Hindlimb muscle (tissue), 1 donor: ENCODE measurements at places on chromosomes 5 and 9. TPM values are rescaled to one million over a fixed set of nuclear protein-coding genes. Genes with fewer than 3 reads are reported as not detected.

The NUTM2G gene
- 1.6 TPM for polyA plus RNA-seq

The SAXO1 gene
- 0.06 TPM for polyA plus RNA-seq

The INSYN2B gene
- polyA plus RNA-seq: 0.19 TPM

The NPR3 gene
- polyA plus RNA-seq: 12.0 TPM

The TAF11L10 gene
- polyA plus RNA-seq: not detected

The PCDH1 gene
- 18.8 TPM for polyA plus RNA-seq

The FOXD4L6 gene
- not detected for polyA plus RNA-seq

The SLC25A2 gene
- not detected for polyA plus RNA-seq

The GFI1B gene
- 0.56 TPM for polyA plus RNA-seq

The BRINP1 gene
- 0.12 TPM for polyA plus RNA-seq

The HRH2 gene
- 0.94 TPM for polyA plus RNA-seq

The CACFD1 gene
- 18.5 TPM for polyA plus RNA-seq

- peak; percentile 91 for DNase-seq
Measured at GRCh38 chr9:121278477-121279261, 10.7 kb downstream of the GSN start.

GRCh38 chr9:136055715-136056545 lies 39.2 kb downstream of the NACC2 start:
- no peak for DNase-seq

DNA sequence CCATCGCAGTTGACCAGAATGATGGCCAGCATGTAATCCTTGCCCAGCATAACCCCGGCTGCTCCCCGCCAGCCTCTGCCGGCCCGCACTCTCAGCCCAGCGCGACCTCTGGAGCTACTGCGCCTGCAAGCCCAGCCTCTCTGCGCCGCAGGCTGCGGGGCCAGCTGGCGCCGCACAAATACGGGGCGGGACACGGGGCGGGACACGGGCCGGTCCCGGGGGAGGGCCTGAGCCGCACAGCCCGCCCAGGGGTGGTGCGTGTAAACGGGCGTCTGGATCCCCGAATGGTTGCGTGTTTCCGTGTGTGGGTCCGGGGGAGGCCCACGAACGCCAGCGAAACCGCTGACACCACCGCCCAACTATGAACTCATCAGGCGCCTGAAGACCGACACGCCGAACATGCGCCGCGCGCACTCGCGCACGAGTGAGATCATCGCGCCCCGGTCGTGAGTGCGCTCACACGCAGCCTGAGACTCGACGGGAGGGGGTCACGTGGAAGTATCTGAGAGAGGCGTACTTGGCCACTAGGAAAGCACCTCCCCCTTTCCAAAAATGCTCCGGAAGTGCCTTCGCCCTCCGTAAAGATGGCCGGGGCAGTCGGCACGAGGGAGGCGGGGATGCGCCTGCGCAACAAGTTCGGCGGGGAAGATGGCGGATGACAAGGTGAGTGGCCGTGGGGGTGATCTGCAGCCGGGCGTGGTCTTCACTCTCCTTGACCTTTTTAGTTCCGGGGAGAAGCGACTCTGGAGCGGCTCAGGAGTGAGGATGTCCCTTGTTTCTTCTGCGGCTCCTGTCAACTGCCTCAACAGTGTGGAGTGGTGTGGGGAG lies at the start of the genes APBB3 and SLC35A4:
APBB3 (minus strand) TSS at position 403 of the 828 bp plus-strand sequence; CDS start at position 50, 353 bp downstream.
SLC35A4 (plus strand) TSS at position 633 of the 828 bp plus-strand sequence. CDS start 2,342 bp downstream, outside the sequence.
- DNase-seq: peak; percentile 98

GRCh38 chr5:113985505-113985904 lies 376.4 kb upstream of the KCNN2 start:
- no peak for DNase-seq

DNA sequence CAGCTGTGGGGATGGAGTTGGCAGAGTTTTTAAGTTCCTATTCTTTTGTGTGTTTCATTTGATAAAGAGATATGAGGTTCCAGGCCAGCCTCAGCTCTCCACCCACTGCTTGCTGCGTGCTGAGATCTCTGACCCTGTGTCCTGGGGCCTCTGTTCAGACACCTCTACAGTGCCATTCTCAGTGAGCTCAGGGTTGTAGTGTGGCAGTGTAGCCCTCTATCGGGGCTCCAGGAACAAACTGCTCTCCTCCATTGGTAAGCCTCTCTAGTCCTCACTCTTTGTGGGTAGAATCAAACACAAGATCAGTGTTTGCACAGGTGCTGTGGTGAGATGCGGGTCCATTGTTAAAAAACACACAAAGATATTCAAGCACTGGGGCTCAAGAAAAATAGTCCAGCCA lies 386.6 kb upstream of the RPS23 start:
- no peak for DNase-seq

DNA sequence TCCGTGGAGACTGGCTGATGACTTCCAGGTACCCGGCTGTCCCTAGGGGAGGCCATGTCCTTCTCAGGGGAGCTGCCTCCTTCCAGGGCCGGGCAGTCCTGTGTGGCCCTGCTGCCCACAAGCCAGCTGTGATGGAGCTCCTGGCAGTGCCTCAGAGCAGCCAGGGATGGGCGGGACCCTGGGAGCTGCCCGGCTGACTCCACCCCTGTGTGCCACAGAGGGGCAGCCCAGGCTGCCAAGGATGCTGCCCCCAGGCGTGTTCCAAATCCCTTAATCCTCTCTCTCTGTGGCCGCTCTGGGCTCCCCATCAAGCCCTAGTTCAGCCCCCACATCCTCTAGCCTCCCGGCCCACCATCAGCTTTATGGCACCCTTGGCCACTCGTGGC lies 7.0 kb upstream of the SCGB3A1 start:
- DNase-seq: no peak

DNA sequence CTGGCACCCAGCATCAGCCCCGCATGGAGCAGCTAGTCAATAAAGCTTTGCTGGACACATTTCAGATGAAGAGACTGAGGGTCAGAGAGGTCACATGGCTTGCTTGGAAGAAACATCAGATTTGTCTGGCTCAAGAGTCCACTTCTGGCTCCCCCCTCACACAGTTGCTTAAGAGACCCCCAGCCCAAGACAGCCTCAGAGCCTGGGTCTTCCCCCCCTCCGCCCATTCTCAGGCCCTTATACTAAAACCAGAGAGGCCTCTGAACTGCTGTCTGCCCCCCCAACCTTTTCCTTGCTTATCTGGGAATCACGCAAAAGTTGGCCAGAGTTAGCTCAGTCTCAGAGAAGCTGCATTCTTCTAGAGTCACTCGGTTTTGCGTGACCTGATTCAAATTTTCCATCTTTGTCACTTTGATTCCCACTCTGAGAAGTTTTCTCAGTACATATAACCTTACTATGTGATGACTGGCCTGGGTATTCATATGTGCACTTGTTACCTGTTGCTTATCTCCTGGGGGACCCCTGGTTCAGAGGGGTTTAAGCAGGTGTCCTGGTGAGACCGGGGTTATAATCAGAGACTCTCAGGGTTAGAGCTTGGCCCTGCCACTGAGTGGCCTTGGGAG lies 145.4 kb upstream of the IER5L start:
- DNase-seq: no peak

DNA sequence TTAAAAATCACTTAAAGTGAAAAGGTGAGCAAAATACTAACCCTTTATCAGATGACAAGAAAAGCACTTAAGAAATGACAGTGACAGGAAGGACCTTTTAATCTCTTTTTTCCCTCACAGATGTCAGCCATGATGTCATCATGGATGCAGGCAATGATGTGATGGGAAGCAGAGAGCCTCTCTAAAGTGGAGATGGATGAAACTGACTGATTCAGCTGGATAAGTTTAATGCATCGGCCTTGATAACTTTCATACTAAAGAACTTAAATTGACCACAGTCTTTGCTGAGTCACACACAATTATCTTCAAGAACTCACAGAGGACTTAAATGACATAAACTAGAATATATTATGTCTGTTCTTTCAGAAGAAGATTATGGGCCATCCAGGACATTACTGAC lies 153.2 kb upstream of the FGF10 start:
- DNase-seq: no peak

- DNase-seq: no peak
Measured at GRCh38 chr5:96538808-96539250, 105.8 kb upstream of the PCSK1 start.

DNA sequence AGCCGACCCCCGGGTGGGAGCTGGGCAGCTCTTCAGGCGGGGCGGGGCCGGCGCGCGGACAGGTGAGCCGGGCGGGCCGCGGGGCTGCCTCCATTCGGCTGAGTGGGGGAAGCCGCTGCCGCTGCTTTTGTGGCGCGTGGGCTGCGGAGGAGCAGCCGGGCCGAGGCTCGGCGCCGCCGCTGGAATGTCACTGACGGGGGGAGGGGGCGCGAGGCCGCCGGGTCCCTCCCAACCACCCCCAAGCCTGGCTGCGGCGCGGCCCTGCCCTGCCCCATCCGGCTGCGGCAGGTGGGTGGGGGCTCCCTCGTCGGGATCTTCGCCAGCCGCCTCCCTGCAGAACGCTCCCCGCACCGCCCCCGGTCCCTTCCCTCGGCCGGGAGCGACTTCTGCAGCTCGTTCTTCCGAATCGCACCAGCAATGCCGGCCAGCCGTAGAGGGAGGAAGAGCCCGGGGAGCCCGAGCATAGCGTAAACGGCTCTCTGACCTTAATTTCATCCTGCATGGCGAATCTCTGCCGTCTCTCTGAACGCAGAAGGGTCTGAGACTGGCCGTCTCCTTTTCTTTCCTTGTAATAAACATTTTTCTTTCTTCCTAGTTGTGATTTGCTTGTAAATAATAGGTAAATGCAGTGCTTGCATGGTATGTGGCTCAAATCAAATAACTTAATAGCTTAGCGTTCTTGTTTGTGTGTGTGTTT lies 505 bp downstream of the SPTAN1 start:
- peak; percentile 55 for DNase-seq

GRCh38 chr5:9742848-9743247 lies 112.7 kb upstream of the TAS2R1 start:
- no peak for DNase-seq

- DNase-seq: no peak
Measured at GRCh38 chr5:5276430-5276829, 136.3 kb downstream of the ADAMTS16 start.

- DNase-seq: no peak
Measured at GRCh38 chr9:35798658-35799374, 7.4 kb downstream of the NPR2 start.

- peak; percentile 74 for DNase-seq
Measured at GRCh38 chr5:172380987-172381643, 73.2 kb downstream of the SH3PXD2B start.

DNA sequence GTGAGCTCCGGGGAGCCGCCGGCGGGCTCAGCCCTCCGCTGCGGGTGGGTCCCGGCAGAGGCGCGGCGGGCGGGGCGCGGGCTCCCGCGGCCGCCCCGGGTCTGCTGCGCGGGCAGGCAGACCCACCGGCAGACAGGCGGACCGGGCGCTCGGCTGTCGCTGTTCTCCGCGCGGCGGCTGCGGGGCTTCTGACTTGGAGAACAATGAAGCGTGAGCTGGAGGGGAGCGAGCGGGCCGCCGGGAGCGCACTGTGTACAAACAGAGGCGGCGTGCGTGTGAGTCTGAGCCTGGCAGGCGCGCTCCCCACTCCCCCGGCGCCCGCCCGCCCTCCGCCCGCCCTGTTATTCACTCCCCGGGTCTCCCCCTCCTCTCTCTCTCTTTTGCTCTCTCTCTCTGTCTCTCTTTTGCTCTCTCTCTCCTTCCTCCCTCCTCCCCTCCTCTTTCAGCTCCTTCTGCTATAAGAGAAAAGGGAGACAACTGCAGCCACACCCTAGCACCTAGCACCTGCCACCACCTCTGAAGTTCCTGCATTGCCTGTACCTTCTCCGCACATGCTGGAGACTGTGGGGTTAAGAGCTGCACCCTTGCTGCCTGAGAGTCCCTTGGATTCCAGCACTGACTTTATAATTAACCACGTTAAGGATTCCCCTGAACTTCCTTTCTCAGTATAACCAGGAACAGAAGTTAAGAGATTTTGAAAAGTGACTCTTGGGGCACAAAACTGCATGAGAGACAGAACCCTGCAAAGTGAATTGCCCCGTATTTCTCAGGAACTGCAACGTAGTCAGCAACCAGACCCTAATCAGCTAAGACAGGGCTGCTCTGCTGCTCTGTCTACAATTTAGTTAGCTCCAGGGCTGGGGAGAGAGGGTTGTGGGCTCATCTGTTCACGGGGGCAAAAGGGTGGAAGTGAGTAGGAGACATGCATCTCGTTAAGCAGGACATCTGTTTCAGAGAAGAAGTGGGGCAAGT lies at the start of gene EDIL3:
EDIL3 (minus strand) TSS at position 277 of the 972 bp plus-strand sequence. CDS start 506 bp downstream, outside the sequence.
- peak; percentile 16 for DNase-seq

DNA sequence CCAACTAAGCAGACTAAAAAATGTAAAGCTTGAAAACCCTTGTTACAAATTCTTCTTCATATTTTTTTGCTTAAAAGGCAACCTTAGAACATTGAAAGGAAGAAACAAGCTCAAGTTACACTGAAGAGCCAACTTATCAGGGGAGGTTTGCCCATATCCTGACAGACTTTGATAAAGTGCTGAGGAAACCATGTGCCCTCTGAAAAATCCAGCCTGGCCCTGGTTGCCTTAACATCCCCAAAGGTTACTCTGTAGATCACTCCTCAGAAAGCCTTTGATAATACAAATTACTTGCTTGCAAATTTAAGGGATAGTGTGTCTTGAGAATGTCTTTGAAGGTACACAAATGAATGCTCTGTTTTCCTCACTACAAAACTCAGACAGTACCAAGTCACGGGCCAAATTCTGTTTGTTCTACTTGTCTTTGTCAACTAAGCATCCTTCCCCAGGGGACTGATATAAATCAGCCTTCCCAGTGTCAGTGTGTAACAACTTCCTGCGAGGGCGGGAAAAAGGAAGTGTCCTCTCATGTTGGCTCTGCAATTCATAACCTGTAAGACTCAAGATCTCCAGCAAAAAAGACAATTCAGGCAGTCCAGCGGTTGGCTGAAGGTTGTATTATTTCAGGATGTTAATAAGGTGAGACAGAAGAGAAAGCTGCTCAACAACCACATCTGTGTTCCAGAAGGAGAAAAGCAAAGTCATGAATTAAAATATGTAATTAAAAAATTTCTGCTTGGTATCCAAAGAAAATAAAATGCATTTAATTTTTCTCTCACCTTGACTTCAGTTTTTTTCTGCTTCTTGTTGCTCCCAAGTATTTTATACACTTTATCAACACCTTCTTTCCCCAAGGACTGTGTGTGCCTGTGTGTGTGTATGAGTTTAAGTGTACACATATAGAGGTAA lies 199.9 kb downstream of the PIK3R1 start:
- DNase-seq: no peak
